ENCODE measurements at places on chromosomes 12 and 14.

DNA sequence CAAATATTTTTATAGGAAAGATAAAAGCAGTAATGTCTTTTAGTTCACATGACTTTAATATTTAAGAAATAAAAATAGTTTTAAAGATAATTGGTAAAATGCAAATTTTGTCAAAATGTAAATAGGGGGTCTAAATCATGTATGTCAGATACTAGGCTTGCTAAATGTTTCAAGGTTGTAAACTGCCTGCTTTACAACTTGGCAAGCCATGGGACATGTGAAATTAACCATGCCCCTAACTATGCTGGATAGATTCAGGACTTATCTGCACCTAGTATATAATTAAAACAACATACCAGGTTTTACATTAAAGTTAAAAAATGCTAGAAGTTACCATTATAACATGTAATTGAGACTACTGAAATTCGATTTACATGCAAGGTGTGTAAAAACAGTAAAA lies 537.3 kb upstream of the MIS18BP1 start:
- DNase-seq: no peak

DNA sequence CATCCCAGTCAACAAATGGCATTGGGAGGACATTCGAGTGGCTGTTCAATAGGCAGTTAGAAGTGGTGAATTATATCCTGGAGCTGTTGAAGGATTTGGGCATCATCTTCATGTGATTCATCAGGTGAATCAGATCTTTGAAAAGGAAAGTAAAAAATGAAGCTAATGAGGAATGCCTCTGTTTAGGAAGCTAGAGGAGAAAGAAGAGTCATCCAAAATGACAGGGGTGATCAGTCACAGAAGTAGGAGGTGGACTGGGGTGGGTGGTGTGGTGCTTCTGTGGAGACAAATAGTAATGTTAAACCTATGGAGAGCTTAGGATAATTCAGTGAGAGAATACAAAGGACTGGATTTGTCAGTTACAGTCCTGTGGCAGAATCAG lies 32.7 kb downstream of the DIP2B start:
- DNase-seq: no peak

- peak; percentile 38 for DNase-seq
Measured at GRCh38 chr14:60721326-60722106, 2.6 kb downstream of the SIX4 start.

- DNase-seq: no peak
Measured at GRCh38 chr12:121731473-121731872, 18.9 kb downstream of the TMEM120B start.

GRCh38 chr14:21575661-21576060 lies 4.2 kb downstream of the OR10G3 start:
- no peak for DNase-seq

- no peak for DNase-seq
Measured at GRCh38 chr12:91183551-91183950, 934 bp upstream of the DCN start.

DNA sequence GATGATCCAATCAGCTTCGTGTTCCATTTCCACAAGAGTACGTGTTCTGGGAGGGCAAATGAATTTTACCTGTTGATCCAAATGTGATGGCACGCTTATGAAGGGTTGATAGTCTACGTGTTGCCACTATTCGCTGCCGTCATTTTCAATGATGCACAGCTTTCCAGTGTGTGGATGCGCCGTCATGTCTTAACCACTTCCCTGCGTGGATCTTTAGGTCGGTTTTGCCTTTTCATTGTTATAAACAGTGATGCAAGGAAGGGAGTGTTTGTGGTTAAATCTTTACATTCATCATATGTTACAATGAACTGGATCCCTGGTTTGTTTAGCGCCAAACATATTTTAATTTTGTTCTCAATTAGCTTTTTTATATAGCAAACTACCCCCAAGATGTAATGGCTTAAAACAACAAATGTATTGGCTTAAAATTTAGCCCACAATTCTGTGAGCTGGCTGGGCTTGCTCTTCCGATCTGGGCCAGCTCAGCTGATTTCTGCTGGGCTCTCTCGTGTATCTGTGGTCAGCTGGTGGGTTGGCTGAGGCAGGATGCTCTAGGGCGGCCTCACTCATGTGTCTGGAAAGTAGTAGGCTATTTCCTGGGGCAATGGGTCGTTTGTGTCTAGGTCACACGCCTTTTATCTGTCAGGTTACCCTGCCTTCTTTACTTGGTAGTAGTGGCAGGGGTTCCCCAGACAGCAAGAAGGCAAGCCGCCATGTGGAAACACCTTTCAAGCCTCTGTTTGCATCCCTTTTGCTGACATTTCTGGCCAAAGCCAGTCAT lies 176.7 kb downstream of the CRADD start:
- DNase-seq: no peak

DNA sequence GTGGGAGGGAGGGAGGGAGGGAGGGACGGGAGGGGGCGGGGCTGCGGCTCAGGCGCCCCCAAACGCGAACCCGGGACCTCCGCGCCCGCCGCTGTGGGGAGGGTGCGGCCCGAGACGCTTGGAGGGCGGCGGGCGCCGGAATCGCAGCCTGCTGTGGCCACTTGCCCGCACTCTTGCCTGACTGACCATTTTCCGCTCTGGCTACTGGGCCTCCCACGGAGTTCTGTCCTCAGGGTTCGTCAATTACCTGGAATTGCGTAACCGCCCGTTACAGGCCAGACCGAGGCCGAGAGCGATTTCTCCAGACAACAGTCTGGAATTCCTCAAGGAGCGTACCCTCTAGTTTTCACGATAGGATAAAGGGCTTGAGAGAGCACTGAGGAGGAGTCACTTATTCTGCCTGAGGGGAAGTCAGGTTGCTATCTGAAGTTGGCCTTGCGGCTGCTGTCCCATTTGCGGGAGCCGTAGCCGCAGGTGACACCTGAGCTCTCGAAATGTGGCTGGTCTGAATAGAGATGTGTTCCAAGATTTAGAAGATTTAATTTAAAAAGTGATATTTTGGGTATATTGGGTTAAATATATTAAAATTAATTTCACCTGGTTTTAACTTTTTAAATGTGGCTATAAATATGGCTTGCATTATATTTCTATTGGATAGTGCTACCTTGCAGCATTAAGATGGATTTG lies 446 bp upstream of the ZNF641 start:
- DNase-seq: peak; percentile 83

DNA sequence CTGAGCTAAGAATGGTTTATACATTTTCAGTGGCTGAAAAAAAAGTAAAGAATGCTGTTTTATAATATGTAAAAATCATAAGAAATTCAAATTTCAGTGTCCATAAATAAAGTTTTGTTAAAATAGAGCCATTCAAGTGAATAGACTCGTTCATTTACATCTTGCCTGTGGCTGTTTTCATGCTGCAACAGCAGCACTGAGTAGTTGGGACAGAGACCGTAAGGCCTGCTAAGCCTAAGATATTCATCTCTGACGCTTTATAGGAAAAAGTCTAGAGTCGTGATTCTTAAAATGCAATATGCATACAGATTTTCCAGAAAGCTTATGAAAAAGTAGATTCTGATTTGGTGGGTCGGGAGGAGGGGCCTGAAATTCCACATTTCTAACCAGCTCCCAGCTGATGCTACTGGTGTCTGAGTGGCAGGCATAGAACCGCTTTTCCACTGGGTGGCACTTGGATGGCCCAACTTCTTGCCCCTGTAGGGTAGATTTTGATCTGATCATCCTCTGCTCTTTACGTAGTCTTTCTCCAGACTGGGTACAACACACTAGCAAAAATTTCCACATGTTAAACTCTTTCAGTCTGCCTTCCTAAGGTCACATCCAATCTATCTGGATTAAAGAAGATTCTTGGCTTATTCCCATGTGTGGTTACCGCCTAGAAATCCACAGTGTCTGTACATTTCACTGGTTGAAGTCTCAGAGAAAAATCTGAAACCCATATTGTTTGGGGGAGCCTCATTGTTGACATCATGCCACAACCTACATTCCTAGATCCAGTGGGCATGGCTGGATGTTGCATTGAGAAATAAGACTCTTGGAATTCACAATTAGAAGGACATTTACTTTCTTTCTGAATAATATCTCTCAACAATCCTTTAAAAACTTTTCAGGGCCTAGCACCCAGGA lies 151.2 kb downstream of the C12orf75 start:
- no peak for DNase-seq

DNA sequence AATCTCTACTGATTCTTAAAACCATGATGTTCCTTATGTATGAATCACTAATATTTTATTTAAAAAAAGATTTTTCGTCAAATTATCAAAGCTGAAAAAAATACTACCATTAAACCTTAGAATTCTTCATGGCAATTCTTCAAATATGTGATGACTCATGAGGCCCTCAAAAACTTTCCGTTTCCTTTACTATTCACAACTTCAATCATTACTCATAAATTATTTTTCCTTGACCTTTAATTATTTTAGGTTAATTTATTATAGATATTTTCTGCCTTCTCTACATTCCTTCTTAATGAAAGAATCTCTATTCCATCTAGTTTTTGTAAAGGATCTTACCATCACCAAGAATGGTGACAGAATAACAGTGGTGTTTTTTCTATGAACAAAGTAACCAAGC lies 162.1 kb upstream of the SOX5 start:
- DNase-seq: no peak

GRCh38 chr12:126663304-126664094 lies 1598.3 kb downstream of the AACS start:
- DNase-seq: peak; percentile 36

DNA sequence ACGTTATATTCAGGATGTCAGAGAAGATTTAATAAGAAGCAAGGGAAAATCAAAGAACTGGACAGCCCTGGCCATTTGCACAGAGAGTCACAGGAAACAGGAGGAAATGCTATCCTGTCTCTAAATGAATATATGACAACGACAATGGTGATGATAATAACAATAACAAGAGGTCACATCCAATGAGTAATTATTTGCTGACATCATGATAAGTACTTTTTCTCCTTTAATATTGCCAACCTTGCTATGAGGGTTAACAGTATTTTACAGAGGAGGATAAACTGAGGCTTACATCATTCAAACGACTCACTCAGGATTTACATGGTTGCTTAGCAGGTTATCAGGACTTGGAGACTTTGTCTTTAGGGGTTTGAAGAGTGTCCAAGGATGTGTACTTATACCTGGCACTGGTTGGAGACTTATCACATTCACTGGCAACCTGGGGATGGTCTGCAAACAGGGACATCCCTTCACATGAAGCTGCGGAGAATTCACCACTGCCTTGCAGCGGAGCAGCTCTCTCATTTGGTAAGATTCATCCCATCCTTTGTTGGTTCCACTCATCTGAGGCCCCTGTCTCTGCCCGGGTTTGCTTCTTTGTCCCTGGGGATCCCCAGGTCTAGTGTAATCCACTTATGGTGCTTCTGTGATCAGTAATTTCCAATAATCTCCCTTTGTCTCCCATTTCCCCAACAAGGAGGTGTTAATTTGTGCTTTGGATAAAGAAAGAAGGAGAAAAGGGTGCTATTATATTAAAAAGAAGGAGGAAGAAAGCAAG lies 637.8 kb downstream of the BCL11B start:
- DNase-seq: no peak

DNA sequence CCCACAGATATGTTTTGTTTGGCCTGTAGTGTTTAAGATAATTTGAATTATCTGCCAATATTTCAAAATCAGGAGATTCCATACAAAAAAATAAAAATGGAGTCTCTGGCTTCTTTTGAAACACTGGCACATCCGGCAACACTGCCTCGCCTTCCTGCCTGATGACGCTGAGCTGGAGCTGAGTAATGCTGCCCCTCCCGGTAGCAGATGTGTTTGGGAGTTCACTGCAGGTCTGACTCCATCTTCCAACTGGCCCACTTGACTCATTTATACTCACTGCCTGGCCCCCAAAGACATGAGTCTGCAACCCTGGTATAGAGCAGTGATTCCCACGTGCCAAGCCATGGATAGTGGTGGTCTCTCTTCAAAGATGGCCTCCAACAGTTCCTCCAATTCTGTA lies 7.4 kb downstream of the CIT start:
- DNase-seq: no peak

GRCh38 chr14:23355871-23356435 lies 3.3 kb upstream of the SLC22A17 start:
- no peak for DNase-seq

- no peak for DNase-seq
Measured at GRCh38 chr12:19794116-19794515, 354.8 kb downstream of the AEBP2 start.

GRCh38 chr14:63371033-63371432 lies 52.3 kb upstream of the GPHB5 start:
- no peak for DNase-seq

GRCh38 chr14:71339650-71340415 lies 432.6 kb downstream of the PCNX1 start:
- DNase-seq: no peak

- DNase-seq: no peak
Measured at GRCh38 chr12:47989666-47990065, 14.6 kb downstream of the COL2A1 start.

DNA sequence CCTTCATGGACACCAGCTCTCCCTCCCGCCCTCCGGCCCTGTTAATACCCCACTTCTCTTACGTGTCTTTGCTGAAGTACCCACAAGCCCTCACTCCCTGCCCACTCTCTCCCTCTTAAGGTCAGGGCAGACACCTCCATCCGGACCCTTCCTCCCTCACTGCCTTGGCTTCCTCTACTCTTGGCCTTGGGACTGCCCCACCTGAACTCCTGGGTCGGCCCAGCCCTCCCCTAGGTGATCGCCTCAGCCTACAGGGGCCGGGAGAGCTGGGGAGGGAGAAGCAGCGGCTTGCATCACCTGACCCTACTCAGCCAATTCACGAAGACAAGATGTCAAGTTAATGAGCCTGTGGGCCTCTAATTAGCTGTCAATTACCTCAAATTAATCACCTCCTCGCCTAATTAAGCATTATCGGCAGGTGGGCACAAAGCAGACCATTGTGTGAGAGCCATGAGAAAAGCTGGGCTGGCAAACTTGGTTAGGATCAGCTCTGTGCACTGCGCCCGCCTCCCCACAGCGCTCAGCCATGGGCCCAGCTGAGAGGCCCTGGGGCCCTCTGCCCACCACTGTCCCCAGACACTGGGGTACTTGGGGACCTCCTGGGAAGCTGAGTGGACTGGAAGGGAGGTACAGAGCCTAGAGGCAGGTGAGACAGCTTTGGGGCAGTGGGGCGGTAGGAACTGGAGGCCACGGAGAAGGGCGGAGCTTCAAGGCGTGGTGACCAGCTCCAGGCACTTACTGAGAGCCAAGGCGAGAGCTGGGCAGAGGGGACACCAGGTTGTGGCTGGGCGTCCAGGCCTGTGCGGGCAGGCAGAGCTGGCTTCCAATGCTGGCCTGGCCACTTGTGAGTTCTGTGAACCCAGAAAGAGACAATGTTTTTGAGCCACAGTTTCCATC lies 25.1 kb upstream of the VSX2 start:
- DNase-seq: no peak

DNA sequence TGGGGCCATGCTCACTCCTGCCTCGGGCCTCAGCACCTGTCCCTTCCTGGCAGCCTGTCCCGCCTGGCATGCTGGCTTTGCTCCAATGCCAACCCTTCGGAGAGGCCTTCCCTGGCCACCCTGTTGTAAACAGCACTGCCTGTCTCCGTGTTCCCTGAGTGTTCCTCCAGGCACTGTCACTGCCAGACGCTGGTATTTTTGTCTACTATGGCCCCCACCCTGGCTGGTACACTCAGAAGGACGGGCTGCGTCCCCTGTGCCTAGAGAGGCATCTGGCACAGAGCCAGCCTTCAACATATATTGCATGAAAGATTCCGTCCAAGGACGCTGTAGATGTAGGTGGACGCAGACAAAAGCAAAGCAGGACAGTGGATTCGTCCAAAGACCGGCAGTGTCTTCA lies 2.7 kb upstream of the ASPG start:
- no peak for DNase-seq

GRCh38 chr14:98321841-98322240 lies 950.2 kb downstream of the BCL11B start:
- DNase-seq: no peak
